Lower leg skin (tissue), 4 donors: ENCODE measurements at places on chromosomes 2 and 18.

DNA sequence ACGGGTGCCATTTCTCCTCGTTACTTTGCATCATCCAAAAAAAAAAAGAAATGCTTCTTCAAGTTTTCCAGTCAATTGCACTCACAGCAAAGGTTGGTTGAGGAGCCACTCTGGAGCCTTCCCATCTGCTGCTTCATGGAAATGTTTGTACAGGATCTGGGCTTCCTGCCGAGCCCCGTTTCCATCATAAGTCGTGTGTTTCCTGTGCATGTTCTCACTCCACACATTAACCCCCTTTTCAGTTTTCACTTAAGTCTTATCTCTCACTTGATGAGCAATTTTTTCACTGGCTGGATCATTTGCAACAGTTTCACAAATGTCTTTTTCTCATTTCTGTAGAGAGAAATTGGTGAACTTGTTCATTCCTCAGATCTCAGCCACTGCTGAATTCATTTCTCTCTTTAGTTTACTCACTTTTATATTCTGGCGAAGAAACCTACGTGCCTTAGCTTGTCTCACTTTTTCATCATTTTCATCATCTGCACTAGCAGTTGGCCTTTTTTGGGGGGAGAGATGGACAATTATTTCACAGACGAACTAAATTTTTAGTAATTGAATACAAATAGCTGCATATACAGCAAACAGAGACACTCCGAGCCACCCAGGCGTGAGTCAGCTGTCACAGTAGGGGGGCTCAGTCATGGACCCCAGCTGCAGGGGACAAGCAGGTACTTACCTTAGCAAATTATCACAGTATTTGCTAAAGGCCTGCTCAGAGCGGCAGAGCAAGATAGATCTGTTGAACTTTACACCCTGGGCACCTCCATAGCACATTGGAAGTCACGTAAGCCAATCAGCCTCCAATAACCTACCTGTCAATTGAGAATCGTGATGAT, 750.8 kb upstream of the ID2 start:
- no peak for DNase-seq

DNA sequence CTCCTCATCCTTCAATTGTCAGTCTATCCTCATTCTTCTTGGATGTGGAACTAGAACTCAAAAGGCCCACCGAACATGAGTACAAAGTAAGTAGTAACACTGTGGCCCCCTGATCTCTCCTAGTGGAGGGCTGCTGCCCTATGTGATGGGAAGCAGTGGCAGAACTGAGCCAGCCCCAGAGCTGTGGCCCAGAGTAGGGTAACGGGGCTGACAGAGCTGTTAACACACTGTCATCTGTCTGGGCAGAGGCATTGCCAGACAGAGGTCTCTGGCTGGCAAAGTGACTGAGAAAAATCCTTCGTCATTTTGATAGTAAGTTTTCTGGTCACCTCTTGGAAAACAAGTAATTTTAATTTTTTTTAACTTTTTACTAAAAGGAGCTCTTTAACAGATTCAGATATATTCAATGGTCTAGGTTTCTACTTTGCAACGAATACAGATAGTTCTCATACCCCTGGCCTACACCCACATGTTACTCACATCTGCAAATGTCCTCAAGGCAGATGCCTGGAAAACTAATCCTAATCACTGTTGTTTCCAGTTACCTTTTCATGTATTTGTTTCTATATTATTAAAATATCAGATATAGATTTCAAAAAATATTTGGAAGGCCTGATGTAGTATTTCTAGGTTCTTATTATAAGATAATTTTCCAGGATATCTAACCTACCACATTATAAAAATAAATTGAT, 588.7 kb downstream of the CPS1 start:
- DNase-seq, result no peak

DNA sequence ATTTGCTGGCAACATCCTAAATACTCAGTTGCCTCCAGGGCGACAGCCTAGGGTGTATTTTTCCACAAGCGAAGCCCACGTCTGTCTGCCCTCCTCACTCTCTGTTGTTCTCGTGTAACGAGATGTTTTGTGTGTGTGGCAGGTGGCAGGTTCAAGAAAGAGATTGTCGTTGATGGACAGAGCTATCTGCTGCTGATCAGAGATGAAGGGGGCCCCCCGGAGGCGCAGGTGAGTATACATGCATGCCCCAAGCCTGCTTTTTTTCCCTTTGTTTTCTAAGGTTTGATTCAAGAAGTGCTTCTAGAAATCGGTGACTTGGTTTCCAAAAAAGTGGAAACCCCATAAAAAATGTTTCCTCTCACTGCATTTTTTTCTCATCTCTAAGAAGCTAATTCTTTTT, 247.0 kb downstream of the AGAP1 start:
- no peak for DNase-seq

- no peak for DNase-seq
Measured at GRCh38 chr2:241072553-241073165, 29.4 kb downstream of the MTERF4 start.
